ENCODE measurements at places on chromosomes 6 and 20.

GRCh38 chr6:157981395-157982101, at the start of gene SYNJ2:
SYNJ2 (plus strand) TSS chr6:157981863; CDS start chr6:157981962, 99 bp downstream.
- DNase-seq: peak; percentile 81

DNA sequence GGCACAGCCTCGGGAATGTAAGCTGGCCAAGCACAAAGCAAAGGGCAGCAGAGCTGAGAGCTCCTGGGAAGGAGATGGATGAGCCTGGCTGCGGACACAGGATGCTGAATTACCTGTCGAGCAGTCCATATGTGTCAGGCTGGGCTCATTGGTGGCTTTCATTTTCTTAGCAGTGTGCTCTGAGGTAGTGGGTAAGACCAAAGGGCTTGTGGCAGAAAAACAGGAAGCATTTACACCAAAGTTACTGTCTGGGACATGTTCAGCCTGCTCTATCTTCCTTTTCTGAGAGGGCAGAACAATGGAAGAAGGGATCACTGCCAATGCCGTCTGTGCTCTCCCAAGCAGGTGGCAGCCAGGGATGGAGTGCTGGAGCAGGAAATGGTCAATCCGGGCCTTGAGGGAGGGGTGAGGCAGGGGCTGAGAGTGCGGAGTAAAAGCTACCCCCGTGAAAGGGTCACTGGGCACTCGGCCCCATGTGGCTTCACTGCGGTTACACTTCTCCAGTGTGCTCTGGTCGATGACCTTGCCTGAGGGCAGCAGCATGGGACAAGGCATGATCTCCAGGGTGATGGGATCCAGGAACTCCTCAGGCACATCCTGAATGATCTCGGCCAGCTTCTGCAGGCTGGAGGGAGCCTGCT, 36.9 kb upstream of the AVP start:
- DNase-seq: peak; percentile 49

DNA sequence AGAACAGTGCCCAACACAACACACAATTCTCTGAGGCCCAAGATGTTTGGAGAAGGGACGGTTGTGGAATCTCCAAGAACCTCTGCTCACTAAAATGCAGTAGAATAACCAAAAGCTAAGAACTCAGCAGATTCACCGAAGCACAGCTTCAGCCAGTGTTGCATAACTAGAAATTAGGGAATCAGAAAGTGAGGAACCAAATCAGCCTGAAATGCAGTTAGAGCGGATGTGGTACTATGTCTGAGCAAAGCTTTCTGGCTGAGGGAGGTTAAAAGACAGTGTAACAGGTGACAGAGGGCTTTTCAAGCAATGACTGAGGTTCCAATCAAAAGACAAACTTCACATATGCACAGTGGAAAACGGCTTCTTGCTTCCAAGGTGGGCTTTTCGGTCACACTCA, 197.9 kb upstream of the KCNK16 start:
- DNase-seq: no peak

DNA sequence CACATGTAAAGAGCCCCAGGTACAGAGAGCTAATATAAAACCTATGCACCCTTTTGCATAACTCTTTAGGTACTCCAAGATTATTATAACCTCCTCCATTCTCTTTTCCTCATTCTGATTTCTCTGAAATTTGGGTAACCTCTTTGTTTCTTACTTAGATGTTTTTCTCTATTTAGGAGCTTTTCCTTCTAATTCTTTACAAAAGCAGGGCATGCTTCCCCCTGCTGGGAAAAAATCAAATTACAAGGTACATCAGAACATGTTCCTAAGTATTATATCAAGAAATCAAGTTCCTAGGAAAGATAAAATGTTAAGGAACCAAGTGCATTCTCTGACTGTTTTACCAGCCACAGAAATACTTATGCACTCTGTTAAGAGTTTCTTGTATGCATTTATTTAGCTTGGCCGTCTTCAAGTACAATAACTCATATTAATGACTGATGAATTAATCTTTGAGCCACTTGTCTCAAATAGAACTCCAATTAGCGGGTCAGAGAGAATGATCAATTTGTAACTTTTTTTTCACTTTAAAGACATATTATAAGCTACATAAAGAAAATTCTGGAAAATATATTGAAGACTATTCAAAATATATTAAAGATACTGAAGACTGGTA, 2.1 kb downstream of the KHDRBS2 start:
- DNase-seq: peak; percentile 77

- DNase-seq: no peak
Observed at GRCh38 chr6:157669323-157669722, 153.7 kb upstream of the SNX9 start.

DNA sequence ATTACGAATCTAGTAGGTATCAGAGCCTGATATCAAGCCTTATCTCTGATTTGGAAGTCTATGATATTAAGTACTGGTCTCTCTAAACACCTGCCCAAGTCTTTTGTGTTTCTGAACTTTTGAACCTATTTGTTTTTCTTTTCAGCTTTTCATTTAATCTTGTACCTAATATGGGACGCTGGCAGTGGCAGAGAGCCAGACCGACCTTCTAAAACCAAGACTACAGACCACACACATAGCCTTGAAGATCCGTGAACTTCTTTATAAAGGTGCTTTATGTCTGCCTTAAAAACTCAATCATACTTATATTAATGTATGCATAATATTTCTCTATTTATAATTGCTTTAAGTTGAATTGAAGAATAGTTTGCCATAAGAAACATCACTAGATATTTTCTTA, 12.6 kb upstream of the PTCHD4 start:
- DNase-seq: no peak

DNA sequence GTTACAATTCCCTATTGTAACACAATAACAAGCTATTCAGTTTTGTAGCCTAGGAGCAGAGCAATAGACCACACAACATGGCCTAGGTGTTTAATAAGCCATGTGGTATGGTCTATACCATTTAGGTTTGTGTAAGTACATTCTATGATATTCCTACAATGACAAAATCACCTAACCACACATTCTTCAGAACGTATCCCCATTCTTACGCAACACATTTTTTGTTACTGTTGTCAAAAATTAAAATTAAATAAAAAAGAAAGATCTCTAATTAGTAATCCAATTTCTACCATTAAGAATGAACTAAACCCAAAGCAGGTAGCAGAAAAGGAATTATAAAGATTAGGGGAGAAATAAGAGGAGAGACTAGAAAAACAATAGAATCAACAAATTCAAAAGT, 44.0 kb downstream of the RANBP9 start:
- no peak for DNase-seq

DNA sequence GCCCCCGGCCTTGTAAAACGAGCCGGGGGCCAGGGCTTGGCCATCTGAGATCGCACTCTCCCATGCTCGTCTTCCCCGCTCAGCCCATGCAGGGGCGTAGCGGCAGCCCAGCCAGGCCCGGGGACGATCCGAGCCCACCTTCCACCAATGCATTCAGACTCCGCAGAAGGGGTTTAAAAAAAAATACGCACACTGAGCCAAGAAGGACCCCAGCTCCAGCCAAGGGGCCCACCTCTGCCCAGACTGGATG, 320 bp downstream of the GSTA4 start:
- DNase-seq: no peak

DNA sequence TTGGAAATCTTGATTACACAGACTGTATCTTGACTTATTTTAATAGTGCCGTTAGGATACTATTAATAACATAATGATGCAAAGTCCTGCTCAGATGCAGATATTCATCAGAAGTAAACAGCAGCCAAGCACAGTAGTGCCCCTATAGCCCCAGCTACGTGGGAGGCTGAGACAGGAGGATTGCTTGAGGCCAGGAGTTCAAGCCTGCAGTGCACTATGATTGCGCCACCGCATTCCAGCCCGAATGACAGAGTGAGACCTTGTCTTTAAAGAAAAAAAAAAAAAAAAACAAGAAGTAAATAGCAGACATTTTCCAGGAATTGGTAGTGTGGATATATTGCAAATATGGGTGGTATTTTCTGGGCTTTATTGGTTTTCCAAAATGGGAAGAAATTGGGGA, 61.8 kb downstream of the TULP4 start:
- no peak for DNase-seq

DNA sequence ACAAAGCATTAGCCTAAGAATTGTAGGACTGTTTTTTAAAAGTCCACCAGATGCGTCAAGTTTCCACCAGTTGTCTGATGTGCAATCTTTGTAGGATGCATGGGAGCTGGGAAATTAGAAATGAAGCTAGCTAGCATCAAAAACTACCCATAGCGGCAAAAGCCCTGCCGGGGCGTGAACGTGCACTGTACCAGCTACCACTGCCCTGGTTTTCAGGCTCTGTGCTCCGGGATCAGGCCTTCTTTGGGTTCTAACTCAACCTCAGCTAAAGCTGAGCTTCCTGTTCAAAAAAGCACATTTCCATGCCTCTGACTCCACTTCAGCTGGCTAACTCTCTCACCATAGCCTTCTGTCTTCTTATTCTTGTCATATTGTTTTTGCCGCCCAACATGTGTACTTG, 26.9 kb upstream of the FUCA2 start:
- no peak for DNase-seq

- DNase-seq: no peak
Observed at GRCh38 chr6:106732376-106732940, 103.1 kb downstream of the QRSL1 start.

DNA sequence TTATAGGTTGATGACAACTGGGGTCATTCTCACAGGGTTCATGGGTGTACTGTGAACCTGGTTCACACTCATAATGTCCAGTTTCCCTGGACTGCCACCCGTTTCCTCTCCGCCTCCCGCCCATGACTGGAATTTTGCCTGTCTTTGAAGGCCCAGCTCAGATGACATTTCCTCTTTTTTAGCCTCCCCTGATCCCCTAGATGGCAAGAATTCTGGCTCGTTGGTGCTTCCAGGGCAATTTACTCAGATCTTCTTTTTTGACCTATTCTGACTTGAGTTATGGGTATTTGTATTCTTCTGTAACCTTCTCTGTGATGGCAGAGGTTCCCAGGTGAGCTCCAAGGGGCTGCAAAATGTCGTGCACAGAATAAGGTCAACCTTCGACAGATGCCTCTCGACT, 5.7 kb upstream of the CITED2 start:
- no peak for DNase-seq

DNA sequence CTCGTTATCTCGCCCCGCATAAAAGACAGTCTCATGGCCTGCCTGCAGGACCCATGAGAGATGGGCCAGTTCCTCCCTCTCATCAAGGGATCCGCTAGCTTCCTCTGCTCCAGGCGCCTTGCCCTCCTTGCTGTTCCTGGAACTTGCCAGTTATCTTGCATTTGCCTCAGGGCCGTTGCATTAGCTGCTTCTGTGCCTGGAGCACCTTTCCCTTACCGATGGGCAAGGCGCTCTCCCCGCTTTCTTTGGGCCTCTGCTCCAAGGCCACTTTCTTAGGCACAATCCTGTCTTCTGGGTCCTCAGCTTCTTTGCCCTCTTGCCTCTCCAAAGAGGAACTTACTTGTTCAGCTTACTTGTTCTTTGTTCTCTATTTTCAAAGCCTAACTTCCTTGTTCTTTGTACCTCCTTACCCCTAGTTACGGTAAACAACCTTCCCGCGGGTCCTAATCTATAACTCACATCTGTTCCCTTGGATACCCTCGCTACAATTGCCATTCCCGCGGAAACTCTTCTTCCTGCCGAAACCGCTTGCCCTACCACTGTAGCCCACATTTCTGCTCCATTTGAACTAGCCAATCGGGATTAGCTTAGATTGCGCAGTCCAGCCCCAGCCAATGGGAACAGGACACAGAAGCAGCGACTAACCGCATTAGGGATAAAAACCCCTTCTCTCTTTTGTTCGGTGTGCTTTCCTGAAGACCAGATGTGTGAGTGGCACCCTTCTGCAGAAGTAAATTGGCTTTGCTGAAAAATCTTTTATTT, 887 bp upstream of the NSFL1C start:
- DNase-seq: peak; percentile 96

DNA sequence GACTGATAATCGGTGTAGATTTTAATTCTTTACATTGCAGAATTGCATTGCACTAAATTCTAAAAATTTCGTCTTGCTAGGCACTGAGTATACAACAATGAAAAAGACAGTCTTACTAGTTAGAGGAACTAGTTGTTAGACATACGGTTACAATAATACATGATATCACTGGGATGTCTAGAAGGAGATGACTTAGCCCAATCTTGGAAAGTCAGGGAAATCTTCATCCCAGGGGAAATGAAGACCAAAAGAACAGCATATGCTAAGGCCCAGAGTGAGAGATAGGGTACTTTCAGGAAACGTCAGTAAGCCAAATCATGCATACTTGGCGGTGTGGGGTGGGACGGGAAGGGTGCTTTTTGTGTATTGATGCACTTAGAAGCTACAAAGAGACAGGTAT, 901 bp downstream of the CEP57L1 start:
- DNase-seq: no peak

DNA sequence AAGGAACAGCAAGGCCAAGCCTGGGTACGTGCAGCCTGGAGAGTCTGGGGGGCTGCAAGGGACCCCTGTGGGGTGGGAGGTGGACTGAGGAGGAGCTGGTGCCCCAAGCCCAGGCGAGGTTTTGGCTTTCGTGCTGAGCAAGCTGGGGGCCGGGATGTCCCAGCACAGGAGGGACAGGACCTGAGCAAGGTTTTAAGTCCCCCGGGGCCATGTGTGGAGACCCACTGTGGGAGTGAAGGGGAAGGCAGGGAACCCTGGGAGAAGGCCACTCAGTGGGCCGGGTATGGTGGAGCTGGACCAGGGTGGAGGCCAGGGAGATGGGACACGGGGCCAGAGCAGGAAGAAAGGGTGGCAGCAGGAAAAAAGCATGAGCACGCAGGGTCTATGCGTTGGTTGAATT, 419.2 kb upstream of the SULF2 start:
- DNase-seq: no peak

Measured in hematopoietic multipotent progenitor cell treated with erythropoietin and hydrocortisone succinate and interleukin-3 and kit ligand, for 4 days (in vitro differentiated cells).